CD4-positive, alpha-beta memory T cell (primary cell): ENCODE measurements at places on chromosomes 5 and 9.

GRCh38 chr9:117413346-117414219, 1.3 kb downstream of the ASTN2 start:
- no peak for DNase-seq

GRCh38 chr5:156137071-156137869, 189.7 kb upstream of the SGCD start:
- no peak for DNase-seq

DNA sequence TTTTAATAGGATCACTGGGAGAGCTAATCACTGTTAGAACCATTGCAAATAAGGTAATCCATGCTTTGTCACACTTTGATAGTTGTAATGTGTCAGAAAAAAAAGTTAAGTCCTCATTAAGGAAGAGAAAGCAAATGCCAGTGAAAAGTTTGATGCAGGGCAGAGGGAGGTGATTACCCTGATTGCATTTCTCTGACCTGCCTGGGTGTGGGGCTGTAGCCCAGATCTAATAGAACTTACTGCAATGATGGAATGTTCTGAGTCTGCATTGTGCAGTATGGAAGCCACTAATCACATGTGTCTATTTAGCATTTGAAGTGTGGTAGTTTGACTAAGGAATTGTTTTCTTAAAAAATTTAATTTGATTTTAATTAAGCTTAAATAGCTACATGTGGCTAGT, 202.7 kb downstream of the ATP10B start:
- no peak for DNase-seq

DNA sequence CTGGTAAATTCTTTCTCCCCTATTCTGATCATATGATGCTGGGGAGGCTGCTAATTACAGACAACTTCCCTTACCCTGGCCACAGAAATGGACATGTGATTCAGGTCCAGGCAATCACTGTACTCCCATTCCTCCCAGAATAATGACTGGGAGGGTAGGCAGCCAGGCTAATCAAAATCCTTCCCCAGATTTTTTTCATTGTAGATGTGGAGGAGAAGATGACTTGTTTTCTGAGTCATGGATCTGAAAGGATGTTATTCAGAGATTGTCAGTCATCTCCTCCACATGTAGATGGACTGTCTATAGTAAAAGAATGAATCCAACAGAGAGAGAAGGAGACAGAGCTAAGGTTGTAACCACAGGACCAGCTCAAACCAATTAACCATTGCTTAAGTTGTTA, 123.9 kb upstream of the PUM3 start:
- DNase-seq: no peak

GRCh38 chr5:131400585-131400984, 136.7 kb downstream of the CDC42SE2 start:
- no peak for DNase-seq

GRCh38 chr5:19874811-19875210, 113.2 kb downstream of the CDH18 start:
- no peak for DNase-seq

DNA sequence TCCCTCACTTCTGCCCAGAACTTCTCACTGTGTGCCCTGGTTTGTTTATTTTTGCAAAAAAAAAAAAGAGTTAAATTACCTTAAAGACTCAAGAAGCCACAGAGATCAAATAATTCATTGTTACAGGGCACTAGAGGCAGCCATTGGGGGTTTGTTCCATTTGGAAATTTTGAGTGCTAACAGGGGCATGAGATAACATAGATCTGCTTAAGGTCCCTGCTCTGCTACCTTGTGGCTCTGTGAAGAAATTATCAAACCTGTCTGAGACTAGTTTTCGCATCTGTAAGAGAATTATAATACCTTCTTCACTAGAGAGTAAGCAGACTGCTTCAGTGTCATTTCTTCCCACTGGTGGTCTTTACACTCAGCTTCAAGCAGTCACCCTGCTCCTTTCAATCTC, 394 bp downstream of the TLR4 start:
- no peak for DNase-seq

GRCh38 chr9:129482521-129483414, 138.1 kb downstream of the C9orf50 start:
- DNase-seq: peak; percentile 38

GRCh38 chr5:58499231-58499630, 8.0 kb downstream of the GAPT start:
- DNase-seq: no peak

GRCh38 chr5:149417711-149418368, 38.7 kb upstream of the IL17B start:
- no peak for DNase-seq

DNA sequence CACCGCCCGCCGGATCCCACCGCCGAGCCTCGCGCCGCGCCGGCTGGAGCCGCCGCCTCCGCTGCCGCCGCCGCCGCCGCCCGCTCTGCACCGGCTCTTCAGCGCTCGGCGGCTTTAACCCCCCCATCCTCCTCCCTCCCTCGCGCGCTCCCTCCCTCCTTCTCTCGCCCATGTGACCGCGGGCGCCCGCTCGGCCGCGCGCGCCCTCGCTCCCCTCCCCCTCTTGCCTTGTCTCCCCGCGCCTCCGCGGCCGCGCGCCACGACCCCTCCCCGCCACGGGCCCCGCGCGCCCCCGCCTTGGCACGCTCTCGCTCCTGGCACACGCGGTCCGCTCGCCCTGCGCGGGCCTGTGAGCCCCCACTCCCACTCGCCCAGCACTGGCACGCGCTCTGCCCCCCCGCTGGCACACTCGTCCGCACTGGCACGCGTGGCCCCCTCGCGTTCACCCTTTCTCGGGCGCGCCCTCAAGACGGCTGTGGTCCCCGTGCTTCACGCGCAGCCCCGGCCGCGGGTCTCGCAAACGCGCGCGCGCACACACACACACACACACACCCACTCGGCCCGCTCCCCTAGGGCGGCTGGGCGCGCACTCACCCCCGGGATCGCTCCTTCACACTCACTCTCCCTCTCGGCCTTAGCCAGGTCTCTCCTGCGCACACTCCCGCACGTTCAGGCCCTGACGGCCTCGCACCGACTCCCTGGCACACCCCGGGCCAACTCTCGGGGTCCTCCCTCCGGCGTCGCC, at the start of gene CNTFR:
CNTFR (minus strand) TSS at position 89 of the 745 bp plus-strand sequence. CDS start 20,743 bp downstream, outside the sequence.
- peak; percentile 20 for DNase-seq

DNA sequence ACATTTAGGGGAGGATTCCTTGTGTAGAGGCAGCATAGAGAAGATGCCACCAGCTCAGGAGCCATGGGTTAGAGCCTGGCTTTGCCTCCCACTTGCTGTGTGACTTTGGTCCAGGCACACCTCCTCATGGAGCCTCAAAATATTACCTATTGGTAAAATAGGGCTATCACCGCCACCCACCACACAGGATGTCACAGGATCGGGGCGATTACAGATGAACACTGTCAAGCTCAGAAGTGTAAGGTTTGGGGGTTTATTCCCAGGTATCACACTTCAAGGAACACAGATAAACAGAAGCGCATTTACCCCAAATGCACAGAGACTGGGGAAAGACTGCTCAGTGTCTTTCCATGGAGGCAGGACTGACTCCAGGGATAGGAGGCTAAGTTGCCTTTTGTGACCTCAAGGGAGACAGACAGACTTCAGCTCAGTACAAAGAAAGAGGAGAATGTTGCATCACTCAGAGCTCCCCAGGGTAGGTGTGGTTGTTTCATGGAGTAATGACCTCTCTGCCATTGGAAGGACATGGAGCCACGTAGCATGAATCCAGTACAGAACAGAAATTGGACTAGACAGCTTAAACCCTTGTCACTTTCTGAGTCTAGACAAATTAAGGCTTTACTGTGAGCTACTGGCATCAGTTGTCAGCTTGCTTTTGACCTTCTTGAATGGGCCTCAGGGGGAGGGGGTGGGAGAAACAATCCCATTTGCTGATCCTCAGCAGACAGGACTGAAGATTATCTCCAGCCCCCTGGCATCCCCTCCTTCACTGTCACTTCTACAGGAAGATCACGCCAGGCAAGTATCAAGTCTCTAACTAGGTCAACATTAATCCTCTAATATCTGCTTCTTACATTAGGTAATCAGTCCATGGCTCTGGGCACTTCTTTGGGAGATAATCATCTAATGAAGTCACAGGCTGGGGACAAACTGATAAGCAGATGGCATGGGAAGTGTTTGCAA, 6.5 kb downstream of the TRAF1 start:
- no peak for DNase-seq

- DNase-seq: no peak
Measured at GRCh38 chr5:135085936-135086725, 52.1 kb upstream of the PITX1 start.

GRCh38 chr9:13485068-13485596, 205.6 kb upstream of the MPDZ start:
- DNase-seq: no peak

- DNase-seq: no peak
Measured at GRCh38 chr5:76947082-76947503, 5.8 kb upstream of the CRHBP start.

DNA sequence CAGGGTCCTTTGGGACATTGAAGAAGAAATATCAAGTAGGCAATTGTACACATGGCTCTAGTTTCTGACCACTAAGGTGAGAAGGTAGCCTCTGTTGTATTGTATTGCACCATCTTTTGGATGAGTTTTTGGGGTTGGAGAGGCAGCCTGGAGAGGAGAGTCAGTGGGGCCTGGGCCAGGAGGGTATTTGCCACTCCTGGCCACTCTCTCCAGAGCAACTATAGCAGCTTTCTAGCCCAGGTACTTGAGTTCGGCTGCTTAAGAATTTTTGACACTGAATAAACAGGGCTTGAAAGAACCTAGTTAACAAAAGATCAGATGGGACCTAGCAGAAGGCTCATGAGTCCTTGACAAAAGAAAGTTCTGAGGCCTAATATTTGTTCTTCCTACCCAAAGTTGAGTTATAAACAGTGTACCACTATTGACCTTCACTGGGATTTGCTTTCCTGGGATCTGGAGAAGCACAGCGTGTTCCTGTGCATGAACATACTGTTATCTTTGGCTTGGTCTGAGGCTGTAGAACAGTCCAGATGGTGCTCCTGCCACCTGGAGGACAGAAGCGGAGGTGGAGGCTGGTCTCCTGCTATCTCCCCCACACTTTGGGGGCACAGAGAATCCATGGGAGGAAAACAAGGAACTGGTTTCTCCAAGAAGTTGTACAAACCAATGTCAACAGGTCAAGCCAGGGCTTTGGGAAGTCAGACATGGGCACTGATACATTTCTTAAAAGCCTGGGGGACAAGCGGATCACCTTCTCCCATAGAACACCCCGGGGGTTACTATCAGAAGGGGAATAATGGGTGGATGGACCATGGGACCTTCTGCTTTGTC, 110.4 kb upstream of the LIFR start:
- no peak for DNase-seq

DNA sequence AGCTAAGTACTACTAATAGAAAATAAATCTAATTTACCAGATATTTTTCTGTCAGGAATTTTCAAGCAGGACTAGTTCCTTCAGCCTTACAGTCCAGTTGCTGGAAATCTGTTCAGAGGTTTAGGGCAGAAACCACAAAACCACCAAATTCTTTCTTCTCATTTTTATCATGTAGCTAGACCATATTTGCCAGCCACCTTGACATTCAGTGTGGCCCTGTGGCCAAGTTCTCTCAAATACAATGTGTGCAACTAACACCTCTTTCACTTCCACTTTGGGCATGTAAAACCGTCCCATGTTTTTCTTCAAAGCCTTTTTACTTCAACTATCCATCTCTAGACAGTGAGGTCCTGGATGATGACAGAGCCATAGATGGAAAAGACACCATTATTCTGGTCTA, 1133.2 kb upstream of the CDH18 start:
- DNase-seq: no peak

DNA sequence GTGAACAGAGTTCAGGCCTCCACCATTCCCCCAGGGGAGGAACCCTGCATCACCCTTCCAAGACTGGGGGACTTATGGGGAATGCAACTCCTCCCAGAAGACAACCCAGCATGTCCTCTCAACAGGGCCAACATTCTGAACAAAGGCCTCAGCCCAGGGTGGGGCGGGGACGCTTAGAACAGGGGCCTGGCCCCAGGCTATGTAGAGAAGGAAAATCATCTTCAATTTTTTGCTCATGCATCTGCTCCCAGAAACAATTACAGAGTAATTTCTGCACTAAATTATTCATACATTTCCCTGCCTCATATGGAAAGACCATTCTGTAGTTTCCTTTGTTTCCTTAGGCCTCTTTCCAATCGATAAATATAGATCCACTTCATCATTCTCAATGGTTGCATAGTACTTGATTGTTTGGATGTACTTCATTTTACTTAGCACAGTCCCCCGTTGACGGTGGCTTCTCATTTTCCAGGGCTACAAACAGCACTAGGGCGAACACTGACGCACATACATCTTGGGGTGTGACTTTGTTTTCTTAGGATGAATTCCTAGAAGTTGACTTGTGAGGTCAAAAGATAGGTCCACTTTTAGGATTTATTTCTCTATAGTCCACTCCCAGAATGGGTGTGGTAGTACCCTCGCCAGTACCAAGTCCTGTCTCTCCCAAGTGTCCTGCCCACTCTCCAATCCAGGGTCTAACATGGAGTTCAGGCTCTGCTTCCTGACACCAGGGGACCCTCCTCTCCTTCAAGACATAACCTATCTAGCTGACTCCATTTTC, 27.2 kb upstream of the SMU1 start:
- DNase-seq: no peak

- DNase-seq: no peak
Measured at GRCh38 chr9:81416476-81417298, 272.7 kb downstream of the TLE1 start.

GRCh38 chr9:122354536-122355199, 16.2 kb upstream of the PTGS1 start:
- no peak for DNase-seq

DNA sequence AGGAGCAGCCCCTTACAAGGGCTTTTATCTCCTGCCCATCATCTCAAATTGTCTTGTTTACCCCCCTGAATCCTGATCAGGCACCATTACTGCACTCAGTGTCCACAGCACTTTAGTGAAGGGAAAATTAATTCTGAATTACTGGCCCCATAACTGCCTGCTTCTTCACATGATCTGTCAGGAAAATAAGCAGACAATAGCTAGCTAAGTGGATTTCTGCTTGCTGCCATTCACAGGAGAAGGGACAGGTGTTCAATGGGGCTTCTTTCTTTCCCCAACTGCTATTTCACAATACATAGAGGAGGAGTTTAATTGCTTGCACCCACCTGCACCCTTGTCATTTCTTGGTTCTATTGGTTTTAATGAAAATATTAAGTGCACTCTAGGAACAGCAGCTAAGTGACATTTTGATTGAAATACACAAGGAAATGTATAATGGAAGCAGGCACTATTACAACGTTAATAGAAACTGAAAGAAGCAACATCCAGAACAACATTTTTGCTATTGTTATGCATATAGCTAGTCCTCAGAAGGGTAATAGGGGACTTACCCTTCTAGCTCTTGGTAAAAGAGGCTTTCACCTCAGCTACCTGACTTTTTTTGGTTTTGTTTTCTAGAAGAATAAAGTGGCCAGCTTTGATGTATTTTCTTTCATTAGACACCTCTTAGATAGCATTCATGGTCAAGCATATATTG, 599.3 kb upstream of the TLE4 start:
- DNase-seq: no peak
